ENCODE measurements at places on chromosomes 12 and 14.
A peak's percentile ranks its signal among the peaks of the same experiment; 100 is the strongest.

DNA sequence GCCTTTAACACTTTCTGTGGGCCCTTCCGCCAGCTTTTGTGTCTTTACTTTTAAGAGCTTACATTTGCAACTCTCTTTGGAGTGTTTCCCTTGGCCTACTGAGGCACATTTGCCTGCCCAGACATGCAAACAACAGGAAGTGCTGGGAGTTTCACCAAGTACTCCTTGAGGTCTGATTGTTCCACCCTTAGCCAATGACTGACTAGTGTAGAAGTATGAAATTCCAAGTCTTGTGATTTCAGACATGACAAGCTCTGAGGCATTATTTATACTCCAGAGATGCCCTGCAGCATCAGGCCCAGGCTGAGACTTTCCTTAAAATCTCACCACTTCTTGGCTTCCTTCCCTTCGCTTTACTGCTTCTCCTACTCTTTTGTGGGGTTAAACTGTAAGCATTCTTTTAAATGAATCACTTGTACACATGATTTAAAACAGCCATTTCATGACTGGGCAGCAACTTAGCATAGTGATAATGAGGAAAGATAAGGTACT is 174.1 kb downstream of the SLC6A15 start:
- DNase-seq: peak; percentile 64

GRCh38 chr14:88667555-88668273 is 104.9 kb downstream of the ZC3H14 start:
- DNase-seq: peak; percentile 84

DNA sequence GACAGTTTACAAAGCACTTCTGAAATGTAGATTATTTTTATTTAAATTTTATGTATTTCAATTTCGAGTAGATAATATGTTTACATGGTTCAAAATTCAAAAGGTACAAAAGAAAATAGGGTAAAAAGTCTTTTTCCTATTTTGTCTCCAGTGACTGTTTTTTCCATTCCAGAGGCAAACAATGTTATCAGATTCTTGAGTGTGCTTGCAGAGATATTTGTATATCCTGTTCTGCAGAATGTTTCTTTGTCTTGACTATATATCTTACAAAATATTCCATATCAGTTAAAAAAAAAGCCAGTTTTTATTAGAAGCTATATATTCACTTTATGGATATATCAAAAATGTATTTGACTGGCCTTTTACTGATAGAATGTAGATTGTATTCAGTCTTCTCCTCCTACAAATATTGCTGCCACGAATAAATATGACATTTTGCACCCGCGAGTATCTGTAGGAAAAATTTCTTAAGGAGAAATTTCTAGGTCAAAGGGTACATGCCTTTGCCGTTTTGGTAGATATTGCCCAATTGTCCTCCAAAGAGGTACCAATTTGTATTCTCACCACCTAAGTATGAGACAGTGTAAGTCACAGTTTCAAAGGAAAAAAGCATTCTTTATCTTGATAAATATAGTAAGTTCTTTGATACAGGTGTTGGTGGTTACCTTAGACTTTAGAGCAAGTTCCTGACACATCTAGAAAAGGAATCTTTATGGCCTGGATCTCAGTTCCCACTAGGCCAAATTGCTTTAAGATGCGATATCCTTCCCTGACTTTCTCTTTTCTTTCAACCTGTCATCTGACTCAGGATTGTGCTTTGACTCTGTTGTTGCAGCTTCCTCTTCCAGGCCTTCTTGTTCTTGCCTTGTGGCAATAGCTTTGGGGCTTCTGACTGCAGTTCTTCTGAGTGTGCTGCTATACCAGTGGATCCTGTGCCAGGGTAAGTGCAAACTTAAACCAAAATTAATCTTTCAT is 2.3 kb downstream of the KLRG1 start:
- DNase-seq: no peak

DNA sequence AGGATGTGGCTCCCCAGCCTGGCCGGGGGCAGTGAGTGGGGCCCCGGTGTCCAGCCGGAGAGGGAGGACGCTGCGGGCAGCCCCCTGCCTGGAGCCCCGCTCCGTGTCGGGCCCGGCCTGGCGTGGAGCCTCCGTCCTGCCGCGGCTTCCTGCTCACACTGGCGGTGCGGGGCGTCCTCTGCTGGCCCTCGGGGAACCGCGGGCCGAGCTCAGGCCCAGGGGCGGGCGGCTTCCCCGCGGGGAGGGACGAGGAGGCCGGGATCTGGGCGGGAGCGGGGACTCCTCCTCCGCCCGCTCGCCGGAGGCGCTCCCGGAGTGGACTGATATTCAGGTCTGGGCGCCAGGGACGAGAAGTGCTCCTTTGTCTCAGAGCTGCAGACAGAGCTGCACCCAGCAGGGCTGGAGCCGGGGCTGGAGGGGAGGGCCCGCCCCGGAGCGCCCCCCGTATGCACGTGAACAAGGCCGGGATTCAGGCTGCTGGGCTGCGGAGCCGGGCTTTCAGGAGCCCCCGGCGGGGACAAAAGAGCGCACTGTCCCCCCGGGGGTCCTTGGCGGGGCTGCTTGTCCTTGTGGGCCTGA is 2.2 kb downstream of the MMP17 start:
- DNase-seq: peak; percentile 88

DNA sequence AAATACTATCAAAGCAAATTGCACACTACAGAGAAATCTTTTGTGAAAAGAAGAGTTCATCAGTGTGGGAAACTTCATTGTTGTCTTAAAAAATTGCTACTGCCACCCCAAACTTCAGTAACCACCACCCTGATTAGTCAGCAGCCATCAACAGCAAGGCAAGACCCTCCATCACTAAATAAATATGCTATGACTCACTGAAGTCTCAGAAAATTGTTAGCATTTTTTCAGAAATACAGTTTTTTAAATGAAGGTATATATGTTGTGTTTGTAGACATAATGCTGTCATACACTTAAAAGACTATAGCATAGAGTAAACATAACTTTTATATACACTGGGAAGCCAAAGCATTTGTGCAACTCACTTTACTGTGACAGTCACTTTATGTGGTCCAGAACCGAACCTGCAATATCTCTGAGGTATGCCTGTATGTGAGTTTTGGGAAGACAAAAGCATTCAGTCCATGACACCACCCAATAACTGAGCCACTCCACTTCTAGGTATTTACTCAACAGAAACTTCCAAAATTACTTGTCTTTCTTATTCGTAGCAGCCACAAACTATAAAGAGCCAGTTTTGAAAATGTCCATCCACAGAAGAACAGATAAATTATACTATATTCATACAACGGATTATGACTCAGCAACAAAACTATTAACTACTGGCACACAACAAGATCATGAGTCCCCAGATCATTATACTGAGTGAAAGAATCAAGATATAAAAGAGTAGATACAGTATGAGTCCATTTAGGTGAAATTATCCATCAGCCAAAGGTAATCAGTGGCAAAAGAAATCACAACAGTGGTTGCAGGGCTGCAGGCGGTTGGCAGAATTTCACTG is 649.6 kb downstream of the BCL11B start:
- DNase-seq: no peak
